ENCODE measurements at places on chromosomes 7 and 10.

- no peak for DNase-seq
Measured at GRCh38 chr10:102791754-102792395, 45.3 kb downstream of the CYP17A1 start.

DNA sequence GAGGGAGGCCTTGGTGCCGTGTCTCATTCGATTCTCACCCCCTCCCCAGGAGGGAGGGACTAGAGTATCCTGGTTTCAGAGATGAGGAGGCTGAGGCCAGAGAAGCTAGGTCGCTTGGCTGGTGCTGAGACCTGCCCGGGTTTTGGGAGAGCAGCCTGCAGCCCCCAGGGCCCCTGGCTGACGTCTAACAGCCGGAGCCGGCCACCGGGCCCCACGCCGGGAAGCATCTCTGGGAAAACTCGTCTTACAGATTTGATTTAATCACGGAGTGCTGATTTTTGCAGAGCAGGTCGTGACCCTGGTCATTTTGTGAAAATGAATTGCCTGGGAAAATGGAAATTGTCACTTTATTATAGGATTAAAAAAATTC, 97.5 kb downstream of the MICALL2 start:
- DNase-seq = no peak

GRCh38 chr10:1390200-1390599, 334.0 kb downstream of the WDR37 start:
- DNase-seq = no peak

GRCh38 chr10:65312876-65313275, 1613.0 kb upstream of the LRRTM3 start:
- no peak for DNase-seq

- no peak for DNase-seq
Measured at GRCh38 chr7:150958597-150958996, 19.5 kb downstream of the KCNH2 start.

GRCh38 chr10:27541796-27542729, 38.0 kb downstream of the RAB18 start:
- no peak for DNase-seq

DNA sequence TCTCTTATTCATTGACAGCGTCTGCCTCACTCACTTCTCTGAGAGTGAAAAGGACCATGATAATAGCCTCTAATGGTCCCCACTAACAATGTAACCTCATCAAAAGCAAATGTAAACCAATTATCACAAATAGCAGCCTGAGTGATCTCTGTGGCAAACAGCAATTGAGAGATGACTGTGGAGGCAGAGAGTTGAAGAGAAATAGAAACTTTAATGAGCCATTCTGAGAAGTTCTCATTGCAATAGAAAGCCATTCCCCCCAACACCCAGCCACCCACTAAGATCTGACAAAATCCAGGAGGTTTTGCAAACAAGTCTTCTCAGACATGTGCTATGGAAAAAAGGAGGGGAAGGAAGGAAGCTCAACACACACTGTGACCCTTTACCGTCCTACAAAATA, 44.2 kb upstream of the RNF148 start:
- DNase-seq = no peak

GRCh38 chr7:101104193-101104713, 19.0 kb downstream of the TRIM56 start:
- DNase-seq = no peak

DNA sequence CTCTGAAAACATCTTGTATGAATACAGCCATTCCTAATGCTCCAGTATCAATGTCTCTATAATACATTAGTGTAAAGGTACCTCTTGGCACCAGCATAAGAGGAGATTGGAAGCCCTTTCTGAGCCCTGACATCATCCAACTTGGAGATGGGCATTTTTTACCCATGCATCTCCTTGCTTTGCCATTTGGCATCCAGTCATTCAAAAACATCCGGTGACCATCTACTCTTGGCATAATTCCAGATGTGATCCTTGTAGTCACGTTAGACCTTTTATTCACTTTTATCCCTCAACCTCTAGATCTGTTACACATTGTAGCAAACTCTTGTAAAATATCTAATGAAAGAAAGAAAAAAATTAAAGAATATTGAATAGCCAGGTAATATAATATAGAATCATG, 17.9 kb upstream of the SGMS1 start:
- DNase-seq = no peak

DNA sequence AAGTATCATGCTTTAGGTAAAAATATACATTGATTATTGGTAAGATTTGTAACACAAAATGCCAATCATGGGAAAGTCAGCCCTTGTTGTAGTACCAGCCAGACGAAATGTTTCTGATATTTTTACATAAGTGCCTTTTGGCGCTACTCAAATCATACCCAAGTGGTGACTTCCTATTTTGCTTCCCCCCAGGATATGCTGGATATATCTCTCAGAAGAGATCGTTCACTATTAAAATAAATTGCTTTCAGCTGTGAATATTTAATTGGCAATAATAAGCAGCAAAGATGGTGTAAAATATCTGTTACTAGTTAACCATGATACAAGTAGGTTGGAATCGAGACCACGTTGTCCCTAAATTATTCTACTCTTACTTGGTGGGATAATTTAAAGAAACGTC, 909.2 kb upstream of the LRRN3 start:
- no peak for DNase-seq

DNA sequence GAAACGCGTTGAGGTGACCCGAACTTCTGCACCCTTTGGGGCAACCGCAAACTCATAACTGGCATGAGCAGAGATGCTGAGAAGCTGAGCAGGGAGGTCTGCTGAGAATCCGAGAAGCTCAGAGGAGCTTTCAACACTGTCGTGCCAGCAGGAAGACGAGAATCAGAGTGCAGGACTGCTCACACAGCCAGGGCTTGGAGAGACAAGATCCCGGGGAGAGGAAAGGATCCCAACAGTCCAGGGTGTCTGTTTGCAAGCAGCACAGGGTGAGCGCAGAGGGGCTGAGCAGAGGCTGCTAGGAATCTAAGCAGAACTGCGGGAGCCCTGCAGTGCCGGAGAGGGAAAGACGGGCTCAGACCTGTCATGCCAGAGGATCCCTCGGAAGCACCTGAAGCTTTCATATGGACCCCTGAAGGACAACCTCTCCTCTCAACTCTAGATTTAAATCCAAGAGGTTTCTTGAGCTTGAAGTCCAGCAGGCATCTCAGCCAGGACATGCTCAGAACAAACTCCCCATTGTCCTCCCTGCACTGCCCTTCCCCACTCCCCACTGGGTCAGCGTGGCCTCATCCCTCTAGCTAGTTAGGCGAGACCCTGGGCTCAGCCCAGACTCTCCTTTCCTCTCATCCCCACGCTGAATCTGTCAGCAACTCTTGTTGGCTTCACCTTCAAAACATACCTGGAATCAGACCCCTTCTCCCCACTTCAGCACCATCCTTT, 40.7 kb downstream of the FOXL3 start:
- no peak for DNase-seq

- peak; percentile 36 for DNase-seq
Measured at GRCh38 chr7:143381427-143382125, 431 bp downstream of the ZYX start.

DNA sequence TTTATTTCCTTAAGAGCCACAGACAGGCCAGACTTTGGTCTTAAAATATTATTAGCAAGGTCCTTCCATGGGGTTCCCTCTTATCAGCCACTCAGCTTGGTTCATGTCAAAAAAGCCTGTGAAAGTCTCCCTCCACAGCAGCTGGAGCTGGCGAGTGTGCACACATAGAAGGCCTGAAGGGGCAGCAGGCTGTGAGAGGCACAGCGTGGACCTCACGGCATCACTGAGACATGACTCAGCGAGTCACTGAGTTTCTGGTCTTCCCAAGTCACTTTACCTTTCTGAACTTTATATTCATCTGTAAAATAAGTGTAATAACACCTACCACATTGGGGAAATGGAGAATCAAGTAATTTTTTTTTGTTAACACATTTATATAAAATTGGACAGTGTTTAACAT, 8.7 kb downstream of the TAF3 start:
- DNase-seq = no peak

- DNase-seq = no peak
Measured at GRCh38 chr7:84372712-84373111, 178.1 kb upstream of the SEMA3A start.

- DNase-seq = no peak
Measured at GRCh38 chr7:22350466-22351328, 6.3 kb downstream of the RAPGEF5 start.

DNA sequence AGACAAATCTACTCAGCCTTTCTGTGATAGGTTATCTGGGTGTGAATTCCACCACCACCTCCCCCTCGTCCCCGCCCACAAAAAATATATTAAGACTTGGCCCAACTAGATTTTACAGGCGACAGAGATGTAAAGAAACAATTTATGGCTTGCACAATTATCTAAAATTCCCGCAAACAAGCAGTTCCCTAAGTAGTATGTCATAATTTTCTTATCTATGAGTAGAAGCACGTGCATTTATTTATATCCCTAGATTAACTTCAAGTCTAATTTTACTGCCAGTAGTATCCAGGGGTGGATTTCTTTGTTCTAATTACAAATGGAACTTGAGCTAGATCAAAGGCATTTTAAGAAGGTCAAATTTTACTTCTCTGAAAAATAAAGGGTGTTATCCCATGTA, 1.7 kb downstream of the TSPAN12 start:
- DNase-seq = no peak

DNA sequence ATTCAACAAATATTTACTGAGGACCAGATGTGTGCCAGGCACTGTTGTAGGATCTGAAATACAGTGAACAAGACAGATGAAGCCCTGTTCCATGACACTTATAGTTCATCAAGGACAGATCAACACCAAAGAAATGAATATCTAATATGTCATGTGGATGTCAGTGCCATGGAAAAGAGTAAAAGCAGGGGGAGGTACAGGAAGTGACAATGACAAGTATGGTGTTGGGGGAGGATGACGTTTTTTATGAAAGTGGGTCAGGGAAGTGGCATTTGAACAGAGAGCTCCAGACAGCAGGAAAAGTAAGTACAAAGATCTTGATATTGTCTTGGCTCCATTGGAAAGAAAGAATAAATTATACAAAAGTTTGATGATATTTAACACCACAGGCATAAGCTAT, 7.0 kb upstream of the SFMBT2 start:
- DNase-seq = no peak

- DNase-seq = no peak
Measured at GRCh38 chr7:80725181-80725611, 86.8 kb downstream of the CD36 start.

DNA sequence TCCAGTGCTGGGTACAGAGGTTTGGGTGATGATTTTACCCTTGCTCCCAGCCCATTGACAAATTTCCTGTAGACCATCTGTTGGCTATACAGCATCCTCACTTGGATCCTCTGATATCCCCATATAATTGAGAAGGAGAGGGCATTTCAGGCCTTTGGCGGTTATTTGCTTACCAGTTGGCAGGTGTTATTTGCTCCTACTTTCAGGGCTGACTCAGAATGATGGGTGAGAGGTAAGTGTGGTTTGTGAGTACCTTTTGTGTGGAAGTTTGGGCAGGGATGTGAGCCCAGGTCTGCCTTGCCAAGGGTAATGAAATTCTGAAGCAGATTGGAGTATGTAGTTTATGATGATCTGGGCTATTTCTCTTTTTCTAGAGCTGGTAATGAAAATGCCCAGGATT, 93.6 kb downstream of the LRMDA start:
- no peak for DNase-seq

DNA sequence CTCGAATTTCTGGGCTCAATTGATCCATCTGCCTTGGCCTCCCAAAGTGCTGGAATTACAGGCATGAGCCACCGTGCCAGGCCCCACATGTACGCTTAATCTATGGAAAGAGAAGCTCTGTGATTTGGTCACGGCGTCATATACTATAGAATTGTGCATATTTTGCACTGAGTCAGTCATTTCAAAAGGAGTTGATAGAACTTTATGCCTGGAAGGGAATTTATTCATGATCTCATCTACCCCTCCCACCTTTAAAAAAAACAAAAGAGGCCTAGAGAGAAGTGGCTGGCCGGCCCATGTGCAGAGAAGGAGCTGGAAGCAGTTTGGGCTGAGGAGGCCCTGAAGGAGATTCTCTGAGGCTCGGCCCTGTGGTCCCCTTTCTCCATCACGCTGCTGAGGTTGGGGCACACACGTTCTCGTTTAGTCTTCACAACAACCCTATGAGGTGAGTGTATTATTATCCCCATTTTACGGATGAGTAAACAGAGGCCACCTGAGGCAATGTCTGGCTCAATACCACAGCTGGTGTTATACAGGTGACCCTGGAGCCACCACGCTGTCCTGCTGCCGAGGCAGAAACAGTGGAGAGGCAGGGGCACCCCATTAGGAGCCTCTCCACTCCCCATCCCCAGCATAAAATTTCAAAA, 47.2 kb upstream of the ZRANB1 start:
- no peak for DNase-seq

- peak; percentile 81 for DNase-seq
Measured at GRCh38 chr7:150756858-150757257, 19.6 kb downstream of the GIMAP5 start.

DNA sequence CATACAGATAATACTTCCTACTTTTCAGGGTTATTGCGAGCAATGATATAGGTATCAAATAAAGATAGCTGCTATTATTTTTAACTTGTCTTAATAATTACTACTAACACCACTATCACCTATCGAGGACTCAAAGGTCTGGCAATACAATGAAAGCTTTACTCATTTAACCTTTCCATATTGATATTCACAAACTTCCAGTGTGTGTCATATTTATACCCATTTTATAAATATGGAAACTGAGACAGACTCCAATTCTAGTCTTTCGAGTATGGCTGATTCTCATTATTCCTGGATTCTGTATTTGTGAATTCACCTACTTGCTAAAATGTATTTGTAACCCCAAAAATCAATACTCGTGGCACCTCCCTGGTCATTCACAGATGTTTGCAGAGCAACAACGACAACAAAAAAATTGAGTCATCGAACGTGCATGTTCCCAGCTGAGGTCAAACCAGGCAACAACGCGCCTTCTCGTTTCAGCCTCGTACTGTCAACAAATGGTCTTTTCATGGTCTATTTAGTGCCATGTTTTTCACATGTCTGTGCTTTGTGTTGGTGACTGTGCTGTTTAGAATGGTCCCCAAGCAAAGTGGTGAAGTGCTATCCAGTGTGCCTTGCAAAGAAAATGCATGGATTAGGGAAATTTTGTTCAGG, 51.7 kb downstream of the SMURF1 start:
- no peak for DNase-seq

- DNase-seq = no peak
Measured at GRCh38 chr10:73917566-73918305, 6.8 kb downstream of the PLAU start.

- DNase-seq = no peak
Measured at GRCh38 chr7:70867513-70867912, 264.4 kb upstream of the GALNT17 start.

DNA sequence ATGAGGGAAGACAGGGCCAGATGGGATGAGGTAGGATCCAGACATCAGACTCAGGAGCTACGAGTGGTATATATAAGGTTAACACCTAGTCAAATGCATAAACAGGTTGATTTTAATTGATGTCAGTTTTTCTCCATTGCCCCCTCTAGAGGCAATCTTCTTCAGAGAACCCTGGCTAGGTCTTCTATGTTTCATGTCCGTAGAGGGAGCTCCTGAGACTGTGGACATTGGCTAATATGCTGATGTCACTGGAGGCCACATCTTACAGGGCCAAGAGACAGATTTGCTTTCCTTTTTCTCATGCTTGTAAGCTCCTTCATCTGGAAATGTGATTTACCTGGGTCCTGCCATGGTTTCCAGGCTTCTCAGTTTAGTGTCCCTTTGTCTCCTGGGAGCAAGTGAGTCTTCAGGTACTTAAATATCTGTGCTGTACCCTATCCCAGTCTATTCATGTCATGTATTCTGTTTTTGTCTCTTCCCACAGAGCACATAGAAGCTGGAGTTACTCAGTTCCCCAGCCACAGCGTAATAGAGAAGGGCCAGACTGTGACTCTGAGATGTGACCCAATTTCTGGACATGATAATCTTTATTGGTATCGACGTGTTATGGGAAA, 161.6 kb upstream of the PRSS1 start:
- no peak for DNase-seq

GRCh38 chr10:57788117-57788516, 479.6 kb downstream of the IPMK start:
- DNase-seq = no peak

Data from CD4-positive, CD25-positive, alpha-beta regulatory T cell (primary cell).